ENCODE measurements at places on chromosomes 4 and X.

- DNase-seq = no peak
These were observed 2375.8 kb upstream of the TENM3 start for GRCh38 chr4:179867300-179867878.

DNA sequence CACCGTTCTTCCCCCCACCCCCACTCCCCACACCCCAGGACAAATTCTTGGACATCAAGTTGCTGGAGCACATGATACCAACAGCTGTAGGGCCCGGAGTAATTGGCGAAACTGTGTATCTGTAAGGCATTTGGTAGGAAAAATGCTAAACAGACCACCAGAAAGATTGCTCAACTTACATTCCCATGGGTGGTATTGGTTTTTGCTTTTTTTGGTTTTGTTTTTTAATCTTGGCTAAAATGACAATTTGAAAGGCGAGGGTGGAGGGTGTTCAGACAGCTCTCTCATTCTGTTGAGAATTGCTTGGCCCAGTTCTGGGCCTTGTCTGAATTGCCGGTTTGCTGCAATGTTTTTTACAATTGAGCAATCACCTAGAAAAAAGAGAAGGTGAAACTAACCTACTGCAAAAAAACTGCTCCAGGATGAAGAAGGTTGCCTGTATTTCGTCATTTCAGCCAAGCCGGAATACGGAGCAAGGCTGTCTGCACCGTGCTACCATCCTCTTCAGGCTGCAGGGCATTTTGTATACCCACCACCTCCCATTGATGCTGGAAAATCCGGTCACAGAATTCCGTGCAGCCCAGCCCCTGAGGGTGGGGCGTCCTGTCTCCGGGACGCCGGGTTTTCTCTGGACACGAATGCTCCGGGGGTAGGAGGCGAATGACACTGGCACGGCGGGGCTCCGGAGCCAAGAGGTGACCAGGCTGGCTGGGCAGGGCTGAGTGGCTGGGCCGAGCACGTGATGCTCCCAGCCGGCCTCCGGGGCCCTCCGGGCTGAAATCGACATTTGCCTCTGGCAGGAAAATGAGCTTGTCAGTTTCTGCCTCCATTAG is at the start of gene CLCN4:
Gene CLCN4, plus strand, starts transcription at position 777 of the 833 bp plus-strand sequence. CDS start 28,058 bp downstream, outside the sequence.
- DNase-seq = peak; percentile 21

- no peak for DNase-seq
These were observed 143.9 kb downstream of the PJA1 start for GRCh38 chrX:69021141-69021960.

DNA sequence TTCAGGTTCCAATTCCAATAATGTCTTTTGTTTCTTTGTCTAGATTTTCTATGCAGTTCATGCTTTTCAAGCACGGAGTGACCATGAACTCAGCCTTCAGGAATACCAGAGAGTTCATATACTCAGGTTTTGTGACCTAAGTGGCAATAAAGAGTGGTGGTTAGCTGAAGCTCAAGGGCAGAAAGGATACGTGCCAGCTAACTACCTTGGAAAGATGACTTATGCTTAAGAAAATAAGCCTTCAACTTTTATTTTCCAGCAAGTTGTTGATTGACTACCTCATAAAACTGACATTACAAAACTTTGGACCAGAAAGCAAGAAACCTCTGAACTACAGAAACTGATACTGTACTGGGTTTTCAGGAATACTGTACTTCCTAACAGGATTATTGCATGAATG is 30.8 kb downstream of the INTS12 start:
- DNase-seq = no peak

GRCh38 chrX:115571712-115572111 is 10.7 kb downstream of the PLS3 start:
- DNase-seq = no peak

DNA sequence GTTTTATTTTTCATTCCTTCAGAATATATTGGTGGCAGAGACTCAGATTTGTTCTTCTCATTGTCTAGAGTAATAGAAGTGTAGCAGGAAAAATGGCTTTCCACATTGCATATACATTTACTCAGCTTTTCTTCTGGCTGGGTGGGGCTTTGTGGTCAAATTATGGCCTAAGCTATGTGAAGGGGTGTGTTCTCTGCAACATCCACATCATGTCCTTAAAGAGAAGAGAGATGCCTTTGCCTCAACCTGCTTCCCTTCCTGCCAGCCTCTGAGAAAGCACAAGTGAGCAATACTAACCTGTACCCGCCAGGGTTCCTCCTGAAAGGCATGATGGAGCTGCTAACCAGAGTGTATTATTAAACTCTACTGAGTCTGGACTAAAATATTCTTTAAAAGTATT is 695.6 kb upstream of the FAM241A start:
- no peak for DNase-seq

DNA sequence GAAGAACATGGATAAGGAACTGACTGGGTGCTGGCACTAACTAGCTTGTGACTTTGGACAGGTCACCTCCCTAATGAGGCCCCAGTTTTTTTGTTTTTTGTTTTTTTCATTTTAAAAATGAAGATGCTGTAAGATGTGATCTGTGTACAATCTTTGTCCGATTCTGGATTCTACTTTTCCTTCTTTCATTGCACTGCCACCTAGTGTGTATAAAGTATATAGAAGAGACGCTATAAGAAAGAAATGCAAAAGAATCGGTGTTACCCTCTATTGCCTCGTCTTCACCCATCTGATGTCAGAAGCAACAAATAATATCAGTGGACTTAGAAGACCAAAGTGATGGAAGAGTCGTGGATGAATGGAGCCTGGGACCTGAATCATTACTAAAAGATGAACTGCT is 58.6 kb upstream of the P2RY10 start:
- DNase-seq = no peak

DNA sequence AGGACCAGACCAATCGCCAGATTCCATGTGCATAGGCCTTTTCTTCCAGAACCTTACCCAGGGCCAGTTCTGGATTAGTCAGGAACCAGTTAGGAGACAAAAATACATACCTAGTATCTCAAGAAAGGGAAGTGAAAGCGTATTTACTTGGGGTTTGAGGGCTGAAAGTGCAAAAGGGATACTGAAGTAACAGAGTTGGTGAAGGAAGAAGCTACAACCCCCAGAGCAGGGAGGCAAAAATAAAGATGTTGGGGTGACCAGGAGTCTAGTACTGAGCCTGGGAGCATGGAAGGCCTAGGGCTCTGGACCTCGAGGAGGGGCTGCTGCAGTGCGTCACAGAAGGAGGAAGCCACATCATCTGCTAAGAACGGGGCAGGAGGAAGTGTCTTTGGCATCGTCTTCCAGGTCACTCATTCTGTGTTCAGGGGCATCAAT is 38.3 kb downstream of the TKTL1 start:
- no peak for DNase-seq

DNA sequence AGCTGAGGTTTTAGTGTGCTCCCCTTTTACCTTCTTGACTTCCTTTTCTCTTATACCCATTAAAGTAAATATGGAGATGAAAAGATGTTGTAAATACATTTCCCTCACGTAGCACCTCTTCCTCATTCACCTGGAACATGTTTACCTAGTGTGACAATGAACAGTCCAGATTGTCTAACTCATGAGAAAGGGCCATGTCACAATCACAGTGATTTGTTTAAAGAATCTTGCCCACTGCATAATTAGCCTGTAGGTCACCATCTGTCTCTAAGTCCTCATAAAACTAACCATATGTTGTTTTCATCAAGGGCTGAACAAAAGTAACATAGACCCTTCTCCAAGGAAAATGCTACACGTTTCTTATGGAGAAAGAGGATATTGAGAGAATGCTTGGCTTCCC is 85.7 kb downstream of the TSPAN5 start:
- DNase-seq = no peak

DNA sequence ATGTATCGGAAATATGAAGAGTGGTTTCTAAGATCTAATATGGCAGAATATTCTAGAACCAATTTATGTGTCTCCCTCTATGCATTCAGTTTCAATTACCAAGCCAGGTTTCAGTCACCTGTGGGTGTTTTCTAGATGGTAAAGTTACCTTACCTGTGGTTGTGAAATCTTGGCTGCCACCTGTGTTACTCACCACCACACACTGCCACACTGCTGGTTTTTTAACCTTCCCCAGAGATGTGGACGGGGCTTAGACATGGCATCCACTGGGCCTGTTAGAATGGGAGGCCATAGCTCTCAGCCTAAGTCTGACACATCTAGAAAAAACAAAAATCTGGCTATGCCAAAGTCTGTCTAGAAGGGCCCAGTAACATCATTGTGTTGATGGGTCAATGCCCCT is 896.5 kb upstream of the PABPC4L start:
- DNase-seq = no peak

DNA sequence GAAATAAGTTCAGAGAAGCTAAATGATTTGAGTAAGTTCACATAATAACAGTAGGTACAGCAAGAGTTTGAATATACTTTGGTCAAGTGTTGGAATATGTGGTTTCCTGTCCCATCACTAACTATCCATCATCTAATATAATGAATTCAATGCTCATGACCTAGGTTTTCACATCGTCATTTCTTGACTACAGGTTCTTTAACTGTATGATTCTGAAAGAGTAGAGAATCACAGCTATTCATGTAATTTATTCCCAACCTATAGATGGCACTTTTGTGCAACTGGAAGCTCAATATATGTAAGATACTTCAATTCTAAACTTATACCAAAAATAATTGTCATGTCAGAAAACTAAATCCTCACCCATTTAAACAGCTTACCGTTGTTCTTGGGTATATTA is 53.1 kb downstream of the TIGD2 start:
- no peak for DNase-seq

DNA sequence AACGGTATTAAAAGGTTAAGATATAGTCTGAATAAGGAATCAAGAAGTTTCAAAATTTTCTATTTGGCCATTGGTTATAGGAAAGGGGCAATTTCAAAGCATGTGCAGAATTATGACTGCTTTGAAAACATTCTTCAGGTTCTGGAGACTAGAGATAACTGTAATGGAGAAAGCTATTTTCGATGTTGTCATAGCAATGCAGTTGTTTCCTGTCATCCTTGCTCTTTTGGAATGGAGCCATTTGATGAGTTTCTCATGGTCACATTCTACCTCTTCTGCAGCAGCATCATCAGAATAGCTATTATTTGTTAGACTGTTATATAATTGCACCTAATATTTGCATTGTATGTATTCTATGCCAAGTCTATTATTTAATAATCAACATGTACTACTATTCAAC is 368.2 kb upstream of the NR3C2 start:
- DNase-seq = no peak

DNA sequence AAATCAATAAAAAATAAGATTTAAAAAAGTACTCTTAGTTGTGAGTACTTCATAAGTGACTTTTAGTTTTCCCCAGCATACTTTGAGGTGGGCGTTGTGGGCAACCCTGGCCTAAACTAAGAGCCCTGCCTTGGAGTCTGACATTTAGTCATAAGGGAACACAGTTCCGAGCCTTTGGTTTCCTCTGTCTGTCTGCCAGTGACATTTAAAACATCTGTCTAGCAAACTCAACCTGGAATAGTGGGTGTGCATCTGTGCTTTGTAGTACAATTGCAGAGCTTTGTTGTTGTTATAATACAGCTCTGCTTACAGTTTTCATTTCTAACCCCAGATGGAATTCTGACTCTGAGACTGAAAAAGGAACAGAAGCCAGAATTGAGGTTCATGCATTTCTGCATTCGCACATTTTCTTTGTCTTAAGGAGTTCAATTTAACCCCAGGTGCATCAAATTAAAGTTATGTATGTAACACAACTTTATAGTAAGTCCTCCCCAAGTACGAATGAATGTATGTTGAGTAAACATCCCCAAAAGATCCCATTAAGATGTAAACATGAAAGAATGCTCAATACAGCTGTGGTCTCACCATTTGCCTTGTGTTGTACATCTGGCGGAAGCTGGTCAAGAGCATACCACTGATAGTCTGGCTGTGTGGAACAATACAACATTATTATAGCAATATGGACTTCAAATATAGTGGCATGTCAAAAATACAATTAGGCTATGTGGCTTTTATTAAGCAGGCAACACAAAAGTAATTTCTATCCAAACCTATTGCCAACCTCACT is 25.9 kb downstream of the TNIP3 start:
- DNase-seq = no peak

- no peak for DNase-seq
These were observed 116.6 kb downstream of the SHOX start for GRCh38 chrX:747176-747575.

GRCh38 chr4:40055863-40056715 is 561 bp upstream of the N4BP2 start:
- DNase-seq = peak; percentile 58

DNA sequence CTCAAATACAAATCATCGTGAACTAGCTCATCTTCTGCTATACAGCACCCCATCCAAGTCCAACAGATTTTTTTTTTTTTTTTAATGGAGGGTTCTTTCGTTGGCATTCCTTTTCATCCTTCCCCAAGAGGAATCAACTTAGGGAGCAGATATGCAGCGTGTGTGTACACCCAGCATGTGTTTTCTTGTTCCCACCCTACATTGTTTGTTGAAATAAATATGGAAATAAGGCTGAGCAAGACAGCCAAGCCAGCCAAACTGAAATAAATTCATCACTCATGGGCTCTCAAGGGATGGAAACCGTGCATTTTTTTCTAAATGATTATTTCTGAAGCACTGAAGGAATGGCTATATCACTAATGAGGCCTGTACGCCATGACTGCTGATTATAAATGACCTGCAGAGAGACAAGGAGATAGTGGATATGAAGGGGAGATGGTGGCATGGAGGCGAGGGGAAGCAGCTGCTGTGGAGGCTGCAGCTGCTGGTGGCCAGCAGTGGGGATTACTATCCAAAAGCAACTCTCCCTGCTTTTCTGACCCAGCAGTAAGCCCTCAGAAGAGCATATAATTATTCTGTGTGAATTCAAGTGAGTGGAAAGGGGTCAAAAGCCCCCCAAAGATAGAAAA is 173.9 kb downstream of the MGST2 start:
- no peak for DNase-seq

GRCh38 chrX:20974326-20974725 is 399.9 kb upstream of the CNKSR2 start:
- DNase-seq = no peak

GRCh38 chr4:26887143-26887542 is 26.5 kb downstream of the STIM2 start:
- no peak for DNase-seq
